ENCODE measurements at places on chromosomes 6 and 20. TPM values are rescaled to one million over a fixed set of nuclear protein-coding genes. Genes with fewer than 3 reads are reported as not detected.

STK35 gene
- total RNA-seq = 10.5 TPM

AKIRIN2 gene
- 43.5 TPM for total RNA-seq

TSPO2 gene
- total RNA-seq = not detected

GINS1 gene
- 1.2 TPM for total RNA-seq

TNXB gene
- total RNA-seq = 441 TPM

PGBD1 gene
- total RNA-seq = 6.7 TPM

OR2J3 gene
- total RNA-seq = not detected

PPP1R14C gene
- 0.18 TPM for total RNA-seq

PPP1R16B gene
- 13.4 TPM for total RNA-seq
